Stimulated activated CD8-positive, alpha-beta memory T cell treated with anti-CD3 and anti-CD28 coated beads, Interleukin-7, amount 100 ng/mL, for 4 hours (primary cell): ENCODE measurements at places on chromosomes 12 and 14.

DNA sequence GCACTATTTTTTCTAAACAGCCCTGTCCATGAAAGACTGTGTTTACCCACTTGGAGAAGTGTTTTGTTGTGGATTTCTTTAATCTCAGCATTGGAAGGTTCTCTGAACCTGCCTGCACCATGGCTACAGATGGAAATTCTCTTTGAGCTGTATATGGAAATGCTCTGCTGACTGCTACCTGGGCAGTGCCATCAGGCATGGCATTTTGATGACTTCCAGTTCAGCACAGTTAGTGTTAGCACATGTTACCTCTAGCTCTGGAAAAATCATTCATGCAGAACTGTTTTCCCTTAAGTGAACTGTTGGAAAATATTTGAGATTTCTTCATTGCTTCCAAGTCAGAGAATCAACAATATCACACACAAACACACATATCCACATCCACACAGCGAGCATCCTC lies 52.6 kb upstream of the RIC8B start:
- no peak for DNase-seq

DNA sequence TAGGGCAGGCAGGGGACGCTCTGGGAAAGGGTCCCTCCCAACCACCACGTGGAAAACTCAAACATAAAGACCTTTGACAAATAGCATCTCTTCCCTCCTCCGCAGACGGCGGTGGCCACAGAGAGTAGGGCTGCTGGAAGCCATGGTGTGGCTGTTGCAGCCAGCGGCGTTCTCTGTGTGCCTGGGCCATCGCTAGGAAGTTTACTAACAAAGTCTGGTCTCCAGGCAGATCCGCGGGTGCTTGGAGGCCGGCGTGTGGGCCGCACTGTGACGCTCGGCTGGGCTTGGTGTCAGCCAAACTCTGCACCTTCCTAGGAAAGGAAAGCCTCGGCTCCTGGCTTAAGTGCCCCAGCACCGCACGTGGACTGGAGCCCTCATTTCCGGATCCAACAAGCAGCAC lies 65.6 kb downstream of the CCDC88C start:
- DNase-seq: no peak

DNA sequence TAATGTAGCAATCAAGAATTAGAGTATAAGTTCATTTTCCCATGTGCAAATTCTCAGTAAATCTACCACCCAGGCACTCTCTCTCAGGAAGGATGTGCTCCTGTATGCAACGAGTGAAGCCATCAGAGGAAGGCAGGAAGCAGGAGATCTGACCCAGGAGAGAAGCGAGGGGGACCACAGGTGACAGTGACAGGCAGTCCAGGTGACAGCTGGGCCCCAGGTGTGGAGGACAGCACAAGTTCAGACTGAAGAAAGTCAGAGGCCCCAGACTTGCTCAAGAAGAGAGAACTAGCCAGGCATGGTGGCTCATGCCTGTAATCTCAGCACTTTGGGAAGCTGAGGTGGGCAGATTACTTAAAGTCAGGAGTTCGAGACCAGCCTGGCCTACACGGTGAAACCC lies 13.8 kb downstream of the CLMN start:
- no peak for DNase-seq

GRCh38 chr12:125140279-125141209 lies 75.3 kb downstream of the AACS start:
- no peak for DNase-seq

- DNase-seq: no peak
Observed at GRCh38 chr12:8697120-8697475, 693 bp upstream of the RIMKLB start.

DNA sequence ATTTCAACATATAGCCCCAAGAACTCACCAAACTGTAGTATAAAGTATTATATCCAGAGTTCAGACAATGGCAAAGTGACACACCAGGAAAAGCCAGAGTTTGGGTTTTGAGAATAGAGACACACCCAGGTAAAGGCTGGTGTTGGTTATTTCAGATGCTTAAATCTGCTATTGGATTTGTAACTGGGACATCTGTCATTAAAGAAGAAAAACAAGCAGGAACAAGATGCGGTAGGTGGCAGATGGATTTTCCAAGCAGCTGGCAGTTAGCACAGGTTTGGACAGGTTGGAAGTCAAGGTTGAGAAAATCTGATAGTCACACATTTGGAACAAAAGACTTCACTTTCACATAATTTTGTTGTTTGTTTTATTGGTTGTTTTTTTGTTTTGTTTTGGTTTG lies 14.4 kb upstream of the CDK17 start:
- no peak for DNase-seq

- no peak for DNase-seq
Observed at GRCh38 chr12:115235880-115236279, 551.9 kb upstream of the TBX3 start.

GRCh38 chr12:104925501-104925900 lies 32.6 kb downstream of the SLC41A2 start:
- no peak for DNase-seq

- DNase-seq: no peak
Observed at GRCh38 chr14:106347291-106347778, 821.0 kb downstream of the TMEM121 start.

GRCh38 chr14:37369425-37369824 lies 171.7 kb downstream of the MIPOL1 start:
- no peak for DNase-seq

- DNase-seq: no peak
Observed at GRCh38 chr12:108320507-108321293, 18.4 kb downstream of the CMKLR1 start.

DNA sequence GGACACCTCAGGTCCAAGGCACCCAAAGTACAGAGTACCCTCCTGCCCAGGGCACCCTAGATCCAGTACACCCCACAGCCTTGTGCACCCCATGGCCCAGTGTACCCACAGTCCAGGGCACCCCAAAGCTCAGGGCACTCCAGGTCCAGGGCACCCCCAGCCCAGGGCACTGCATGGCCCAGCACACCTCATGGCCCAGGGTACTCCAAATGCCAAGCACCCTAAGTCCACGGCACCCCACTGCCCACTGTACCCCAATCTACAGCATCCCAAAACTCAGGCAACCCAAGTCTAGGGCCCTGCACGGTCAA lies 6.0 kb downstream of the JAG2 start:
- no peak for DNase-seq

DNA sequence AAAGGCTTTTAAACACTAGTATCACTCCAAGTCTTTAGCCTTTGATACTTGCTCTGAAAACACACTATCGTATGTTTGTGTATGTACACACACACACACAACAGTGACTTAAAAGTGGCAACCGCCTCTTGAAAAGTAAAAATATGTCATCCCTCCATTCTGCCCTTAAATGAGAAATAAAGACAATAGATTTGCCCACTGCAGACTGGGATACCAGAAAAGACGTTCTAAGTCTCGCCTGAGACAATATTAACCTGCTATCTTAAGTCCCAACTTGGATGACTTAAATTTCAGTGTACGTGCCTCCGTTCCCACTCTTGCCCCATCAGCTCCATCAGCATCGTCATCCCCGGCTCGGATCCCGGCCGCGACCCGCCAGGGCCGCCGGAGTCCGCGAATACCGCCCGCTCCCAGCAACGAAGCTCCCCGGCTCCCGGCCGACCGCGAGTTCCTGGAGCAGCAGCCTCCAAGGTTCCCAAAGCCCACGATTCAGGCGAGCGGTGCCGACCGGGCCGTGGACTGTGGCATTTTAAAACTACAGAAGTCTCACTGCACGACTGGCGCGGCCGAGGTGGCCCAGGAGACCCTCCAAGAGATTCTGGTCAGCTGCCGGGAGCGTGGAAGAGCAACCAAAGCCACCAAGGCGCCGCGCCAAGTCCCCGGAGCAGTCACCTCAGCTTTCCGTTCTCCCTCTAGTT lies 2.8 kb upstream of the ARID2 start:
- DNase-seq: no peak

DNA sequence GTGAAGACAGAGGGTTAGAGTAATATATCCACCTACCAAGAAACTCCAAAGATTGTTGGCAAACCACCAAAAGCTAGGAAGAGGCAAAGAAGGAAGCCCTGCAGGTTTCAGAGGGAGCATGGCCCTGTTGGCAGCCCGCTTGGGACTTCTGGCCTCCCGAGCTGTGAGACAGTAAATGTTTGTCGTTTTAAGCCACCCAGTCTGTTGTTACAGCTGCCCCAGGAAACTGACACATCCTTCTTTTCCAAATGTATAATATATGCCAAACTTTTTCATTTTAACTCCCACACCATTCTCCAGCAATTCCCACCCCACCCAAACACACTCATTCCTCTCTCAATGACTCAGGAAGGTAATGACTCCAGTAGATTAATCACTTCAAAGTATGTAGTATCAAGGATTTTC lies 74.0 kb downstream of the RPS29 start:
- DNase-seq: no peak

- peak; percentile 8 for DNase-seq
Observed at GRCh38 chr12:95102916-95103671, 29.7 kb upstream of the NR2C1 start.

GRCh38 chr12:27576667-27577347 lies 52.8 kb downstream of the PPFIBP1 start:
- DNase-seq: no peak

DNA sequence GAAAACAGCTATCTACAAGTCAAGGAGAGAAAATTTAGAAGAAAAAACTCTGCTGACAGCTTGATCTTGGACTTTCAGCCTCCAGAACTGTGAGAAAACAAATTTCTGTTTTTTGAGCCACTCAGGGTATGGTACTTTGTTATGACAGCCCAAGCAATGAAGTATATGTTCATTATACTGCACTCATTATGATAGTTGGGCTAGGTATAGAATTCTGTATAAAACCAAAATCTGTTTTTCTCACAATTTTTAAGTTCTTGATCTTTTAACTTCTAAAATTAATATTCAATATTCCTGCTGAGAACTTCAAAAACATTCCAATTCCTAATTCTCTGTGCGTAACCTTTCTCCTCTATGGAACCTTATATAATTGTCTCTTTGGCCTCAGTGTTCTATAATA lies 200.8 kb downstream of the SLC5A8 start:
- no peak for DNase-seq

- DNase-seq: no peak
Observed at GRCh38 chr14:34665785-34666435, 36.0 kb upstream of the SNX6 start.

DNA sequence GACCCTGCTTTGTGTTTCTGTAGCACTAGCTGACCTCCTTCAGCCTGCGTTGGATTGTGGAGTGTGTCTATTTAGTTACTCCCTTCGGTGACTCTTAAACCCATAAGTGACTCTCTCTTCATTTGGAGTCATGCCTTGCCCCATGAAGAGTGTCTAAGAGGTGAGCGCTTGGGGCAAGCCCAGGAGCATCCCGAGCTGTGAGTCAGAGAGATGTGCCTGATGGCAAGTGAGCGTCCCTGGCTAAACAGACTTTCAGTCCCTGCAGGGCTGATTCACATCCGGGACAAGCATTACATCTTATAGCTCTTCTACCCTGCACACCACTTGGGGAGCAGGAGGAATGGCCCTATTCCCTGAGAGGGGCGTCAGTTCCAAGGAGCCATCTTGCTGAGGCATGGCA lies 24.3 kb upstream of the ATF1 start:
- no peak for DNase-seq

- no peak for DNase-seq
Observed at GRCh38 chr12:95204141-95204866, 13.0 kb downstream of the FGD6 start.

- DNase-seq: no peak
Observed at GRCh38 chr14:90345239-90345557, 13.5 kb upstream of the NRDE2 start.

DNA sequence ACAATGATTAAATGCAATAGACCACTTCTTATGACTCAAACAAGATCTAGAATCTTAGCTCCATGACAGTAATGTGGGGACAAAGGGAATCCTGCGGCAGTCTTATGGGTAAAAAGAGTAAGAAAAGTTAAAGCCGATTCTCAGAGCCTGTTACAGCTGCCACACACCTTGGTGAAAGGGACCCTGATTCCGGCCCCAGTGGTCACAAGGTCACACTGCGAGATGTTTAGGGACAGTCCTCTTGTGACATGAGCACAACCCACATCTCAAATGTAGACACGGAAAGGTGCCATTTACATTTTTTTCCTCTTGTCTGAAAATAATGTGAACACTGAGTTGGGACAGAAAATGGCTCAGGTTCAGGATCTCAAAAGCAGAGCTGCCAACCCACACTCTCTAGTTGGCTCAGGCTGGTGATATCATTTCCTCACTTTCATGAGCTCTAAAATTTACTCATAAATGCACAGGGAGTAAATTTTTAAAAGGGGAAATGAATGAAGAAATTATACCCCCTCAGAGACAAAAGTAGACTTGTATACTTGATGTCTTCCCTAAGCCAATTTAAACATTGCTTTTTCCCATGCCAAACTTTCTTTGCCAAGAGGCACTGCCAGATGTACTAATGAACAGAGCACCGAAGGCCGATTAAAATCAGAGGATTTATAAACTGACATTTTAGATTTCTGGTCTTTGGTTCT lies 113.1 kb upstream of the OVCH1 start:
- DNase-seq: no peak

- DNase-seq: no peak
Observed at GRCh38 chr12:121942145-121942718, 23.8 kb downstream of the CFAP251 start.

GRCh38 chr12:111425655-111426054 lies 19.9 kb downstream of the SH2B3 start:
- DNase-seq: no peak

DNA sequence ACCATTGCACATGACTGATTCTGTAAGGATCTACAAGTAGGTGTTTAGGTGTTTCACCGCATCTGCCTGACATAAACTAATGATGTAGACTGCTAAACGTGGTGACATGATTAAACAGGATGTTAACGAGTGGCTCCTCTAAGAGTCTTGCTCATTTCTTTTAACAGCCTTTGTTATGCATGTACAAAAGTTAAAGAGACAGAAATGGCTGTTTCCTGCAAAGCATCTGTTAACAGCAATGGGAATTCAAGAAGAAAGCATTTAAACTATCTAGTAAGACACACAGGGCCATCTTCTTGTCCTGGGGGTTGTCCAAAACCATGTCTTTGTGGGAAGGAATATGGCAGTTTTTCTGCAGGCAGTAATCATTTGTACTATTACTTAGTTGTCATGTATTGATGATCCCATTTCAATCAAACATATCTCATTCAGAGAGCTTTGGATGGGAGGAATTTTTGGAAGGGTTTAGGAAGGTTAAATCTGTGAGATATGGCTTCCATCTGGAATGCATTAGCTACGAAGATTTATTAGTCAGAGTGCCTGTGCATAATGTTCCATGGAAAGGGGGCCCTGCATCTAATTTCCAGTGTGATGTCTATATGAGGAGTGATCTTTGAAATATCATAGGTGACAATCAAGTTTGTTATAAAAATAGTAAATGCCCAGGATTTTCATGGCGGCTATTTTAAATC lies 495.1 kb downstream of the EGLN3 start:
- DNase-seq: no peak

GRCh38 chr12:131832321-131833231 lies 4.4 kb downstream of the MMP17 start:
- DNase-seq: no peak

- DNase-seq: no peak
Observed at GRCh38 chr14:100155049-100155621, 4.3 kb downstream of the DEGS2 start.

DNA sequence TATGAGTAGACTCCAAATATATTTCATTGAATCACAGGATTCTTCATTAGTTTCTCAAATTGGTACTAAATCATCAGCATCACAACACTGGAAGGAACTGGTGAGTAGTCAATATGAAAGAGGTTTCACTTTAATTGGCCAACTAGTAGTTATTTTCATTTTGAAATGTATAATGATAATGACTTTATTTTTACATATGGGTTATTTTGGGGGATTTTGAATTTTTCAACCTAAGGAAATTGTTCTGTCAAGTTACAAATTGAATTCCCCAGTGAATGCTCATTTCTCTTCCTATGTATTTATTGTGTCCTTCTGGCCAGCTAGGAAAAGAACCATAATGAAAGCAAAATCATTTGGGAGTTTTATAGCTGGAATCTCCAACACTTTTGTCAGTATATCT lies 174.2 kb upstream of the ATP2B1 start:
- DNase-seq: no peak
